ENCODE measurements at places on chromosomes 16 and 17.

DNA sequence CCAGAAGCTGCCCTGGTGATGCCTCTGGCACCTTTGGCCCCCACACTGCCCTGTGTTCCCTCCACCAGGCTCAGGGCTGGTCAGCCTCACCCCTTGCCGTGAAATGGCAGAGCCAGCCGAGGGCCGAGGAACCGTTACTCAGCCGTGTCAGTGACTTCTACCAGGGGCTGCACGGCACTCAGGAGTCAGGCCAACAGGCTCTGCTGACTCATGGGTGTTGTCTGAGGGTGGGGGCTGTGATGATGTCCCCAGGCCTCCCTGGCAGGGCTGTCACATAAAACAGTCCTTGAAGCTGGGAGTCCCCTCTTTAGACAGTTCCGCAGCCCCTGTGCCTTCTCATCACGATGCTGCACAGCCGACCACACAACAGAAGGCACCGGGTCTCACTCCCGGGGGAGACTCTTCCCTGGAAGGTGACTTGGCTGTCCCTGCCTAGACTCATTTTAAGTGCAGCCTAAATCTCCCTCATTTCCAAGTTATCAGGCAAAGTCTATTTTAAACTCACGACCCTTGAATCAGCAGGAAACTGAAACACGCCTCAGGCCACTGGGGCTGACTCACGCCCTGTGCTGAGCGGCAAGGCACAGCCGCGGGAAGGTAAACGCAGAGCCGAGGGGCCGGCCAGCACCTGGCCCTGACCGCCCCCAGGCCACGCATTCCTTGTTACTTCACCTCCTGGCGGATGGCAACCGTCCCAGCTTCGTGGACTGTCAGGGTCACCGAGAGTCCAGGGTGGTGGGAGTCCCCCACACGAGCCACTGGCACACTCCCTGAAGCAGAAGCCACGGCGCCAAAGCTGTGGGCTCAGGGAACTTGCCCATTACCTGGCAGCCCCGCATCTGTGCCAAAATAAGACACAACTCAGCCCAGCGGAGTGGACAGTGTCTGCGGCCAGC lies 102.6 kb downstream of the ZNF778 start:
- no peak for DNase-seq

DNA sequence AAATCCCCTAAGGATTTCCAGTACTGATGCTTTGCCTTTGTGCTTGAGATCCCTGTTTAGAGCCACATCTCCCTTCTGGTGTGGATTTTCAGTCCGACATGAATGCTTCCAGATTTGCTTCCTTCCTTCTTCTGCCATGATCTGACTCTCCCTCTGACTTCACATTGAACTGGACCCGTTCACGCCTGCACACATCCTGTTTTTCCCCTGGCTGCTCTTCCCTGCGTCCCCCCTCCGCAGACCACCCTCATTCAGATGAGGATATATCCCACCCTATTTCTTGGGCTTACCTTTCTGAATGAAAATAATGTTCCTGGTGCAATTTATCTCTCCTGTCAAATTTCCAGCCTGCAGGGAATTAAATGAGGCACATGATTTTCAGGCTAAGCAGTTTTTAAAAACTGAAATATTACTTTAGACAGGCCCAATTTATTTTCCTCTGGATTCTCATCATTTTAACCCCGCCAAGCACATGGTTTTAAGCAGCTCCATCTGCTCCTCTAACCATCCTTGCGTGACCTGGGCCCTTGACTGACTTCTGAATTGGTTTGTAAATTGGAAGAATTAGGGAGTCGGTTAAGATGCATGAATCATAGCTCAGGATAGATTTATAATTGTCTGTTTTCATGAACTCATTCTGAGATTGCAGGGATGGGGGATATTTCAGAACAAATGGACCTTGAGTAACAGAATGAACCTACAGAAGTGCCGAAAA lies 59.2 kb downstream of the BMERB1 start:
- peak; percentile 18 for DNase-seq

DNA sequence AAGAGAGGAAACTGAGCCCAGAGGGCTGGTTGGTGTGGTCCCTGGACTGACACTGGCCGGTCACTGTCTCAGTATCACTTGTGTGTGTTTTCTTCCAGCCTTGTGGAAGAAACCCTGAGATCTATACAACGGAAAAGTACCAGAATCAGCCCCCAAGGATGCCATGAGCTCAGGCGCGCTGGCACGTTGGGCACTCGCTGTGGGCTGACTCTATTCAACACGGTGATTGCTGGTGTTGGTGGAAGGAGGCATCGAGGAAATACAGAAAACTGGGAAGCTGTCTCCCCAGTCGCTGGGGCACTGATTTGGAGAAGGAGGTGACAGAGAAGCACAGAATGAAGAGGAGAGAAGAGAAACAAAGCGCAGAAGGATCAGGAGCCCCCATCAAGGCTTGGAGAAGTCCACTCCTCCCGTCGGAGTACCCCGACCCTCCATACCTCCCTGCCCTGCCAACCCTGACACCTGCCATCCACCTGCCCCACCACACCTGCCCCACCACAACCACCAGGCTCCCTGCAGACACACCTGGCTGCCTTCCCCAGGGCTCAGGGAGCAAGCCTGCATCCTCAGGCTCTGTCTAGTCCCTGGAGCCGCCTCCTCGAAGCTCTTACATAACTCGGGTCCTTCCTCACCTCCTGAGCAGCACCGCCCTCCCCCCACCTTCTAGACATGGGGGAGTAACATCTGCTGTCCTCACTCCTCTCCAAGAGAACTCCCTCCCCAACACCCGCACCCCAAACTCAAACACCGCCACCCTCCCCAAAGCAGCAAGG lies 66.5 kb downstream of the RBFOX3 start:
- DNase-seq, result no peak

DNA sequence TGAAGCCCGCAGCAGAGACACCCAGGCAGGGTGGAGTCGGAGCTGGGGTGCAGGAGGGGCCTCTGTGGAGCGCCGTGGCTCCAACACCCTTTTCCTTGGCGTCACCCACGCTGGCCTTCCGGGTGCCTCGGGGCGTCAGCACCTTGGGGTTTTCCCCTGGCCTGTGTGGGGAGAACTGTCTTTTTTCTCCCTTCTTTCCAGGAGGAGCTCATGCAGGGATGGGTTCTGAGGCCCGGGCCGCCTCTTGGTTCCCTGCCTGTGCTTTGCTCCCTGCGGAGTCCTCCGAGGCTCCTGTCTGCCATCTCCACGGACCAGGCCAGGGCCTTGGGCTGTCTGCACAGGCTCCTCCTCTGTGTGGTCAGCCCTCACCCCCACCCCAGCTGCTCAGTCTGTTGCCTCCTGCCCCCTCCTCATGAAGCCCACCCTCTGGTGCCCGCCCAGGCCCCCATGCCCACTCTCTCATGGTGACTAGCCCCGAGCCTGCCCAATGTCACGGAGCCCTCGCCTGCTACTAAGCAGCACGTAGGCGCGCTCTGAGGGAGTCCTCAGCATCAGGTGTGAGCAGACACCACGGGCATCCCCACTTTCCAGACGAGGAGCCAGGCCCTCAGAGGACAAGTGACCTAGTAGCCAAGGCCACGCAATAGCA lies 5.0 kb downstream of the KATNB1 start:
- no peak for DNase-seq

Data from NCI-H510A treated with DMSO at 0.1 percent for 48 hours (cell line).